Skin of body (tissue), 3 donors: ENCODE measurements at places on chromosomes 3 and 15. TPM values are rescaled to one million over a fixed set of nuclear protein-coding genes. Genes with fewer than 3 reads are reported as not detected.
A peak's percentile ranks its signal among the peaks of the same experiment; 100 is the strongest.

The EXOG gene
- total RNA-seq: 11.0 TPM

The USP4 gene
- total RNA-seq: 34.0 TPM

The LRRC34 gene
- total RNA-seq: 2.7 TPM

The CCDC54 gene
- not detected for total RNA-seq

The SEMA3G gene
- 16.2 TPM for total RNA-seq

DNA sequence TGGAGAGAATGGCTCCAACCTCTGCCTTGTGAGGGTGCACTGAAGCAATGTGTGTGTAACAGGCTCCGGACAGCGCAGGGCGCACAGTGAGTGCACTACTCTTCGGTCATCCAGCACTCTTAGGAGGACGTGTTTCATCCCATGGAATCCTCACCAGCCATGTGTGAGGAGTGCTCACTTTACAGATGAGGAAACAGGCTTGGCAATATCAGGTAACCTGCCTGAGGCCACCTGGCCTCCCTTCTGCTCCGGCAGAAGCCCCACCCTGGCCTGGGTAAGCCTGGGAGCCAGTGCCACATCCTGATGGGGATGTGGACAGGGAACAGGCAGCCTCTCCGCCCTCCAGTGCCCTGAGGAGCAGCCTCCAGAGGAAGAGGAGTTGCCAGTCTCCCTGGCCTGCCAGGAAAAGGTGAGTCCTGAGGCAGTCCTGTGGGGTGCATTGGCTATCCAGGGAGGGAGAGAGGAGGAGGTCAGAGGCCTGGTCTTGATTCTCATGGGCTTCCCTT is 39.4 kb upstream of the LIMD1 start:
- no peak for DNase-seq

DNA sequence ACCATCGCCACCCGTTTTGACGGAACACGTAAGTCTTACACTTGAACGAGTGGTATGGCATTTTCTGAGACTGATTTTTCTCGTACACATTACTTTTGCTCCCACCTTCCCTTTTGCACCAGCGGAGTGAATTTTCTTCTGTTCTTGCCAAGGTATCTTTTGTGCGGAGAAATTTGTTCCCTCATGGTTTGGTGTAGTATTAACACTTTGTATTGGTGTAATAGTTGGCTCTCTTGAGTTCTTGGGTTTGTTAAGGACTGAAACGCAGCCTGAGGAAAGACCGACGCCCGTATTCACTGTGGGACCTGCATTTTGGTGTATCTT is 420 bp downstream of the KCNH8 start:
- no peak for DNase-seq

GRCh38 chr3:14823910-14824629 is 5.3 kb downstream of the FGD5 start:
- DNase-seq: no peak

GRCh38 chr3:66014651-66015050 is 24.1 kb downstream of the MAGI1 start:
- no peak for DNase-seq

DNA sequence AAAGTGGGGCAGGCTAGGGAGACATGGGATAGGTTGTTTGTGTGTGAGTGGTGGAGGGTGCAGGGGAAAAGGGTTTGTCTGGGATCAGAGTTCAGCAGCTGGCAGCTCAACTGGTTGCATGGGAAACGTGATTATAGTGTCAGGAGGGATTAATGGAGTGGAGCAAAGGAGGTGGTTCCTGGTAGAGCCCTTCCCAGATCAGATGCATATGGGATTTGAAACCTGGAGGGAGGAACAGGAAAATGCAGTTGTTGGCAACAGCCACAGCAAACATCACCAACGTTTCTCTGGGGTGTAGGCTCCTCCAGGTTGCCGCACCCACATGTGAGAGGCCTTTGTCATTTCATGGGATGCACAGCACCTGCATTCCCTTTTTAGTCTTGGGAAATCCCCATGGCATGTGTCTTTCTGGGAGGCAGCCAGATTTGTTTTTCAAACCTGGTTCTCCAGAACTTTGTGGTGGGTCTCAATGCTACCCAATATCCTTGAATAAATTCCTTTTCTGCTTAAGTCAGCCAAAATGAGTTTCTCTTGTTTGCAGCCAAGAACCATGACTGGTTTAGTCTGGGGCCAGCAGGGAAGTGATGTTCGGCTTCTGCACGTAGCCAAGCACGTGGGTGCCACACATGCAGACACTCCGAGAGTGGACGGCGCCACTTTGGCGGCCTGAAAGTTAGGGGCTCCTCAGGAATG is 61.3 kb downstream of the BDH1 start:
- peak; percentile 30 for DNase-seq

GRCh38 chr15:40306908-40307307 is 827 bp downstream of the PLCB2 start:
- DNase-seq: no peak

DNA sequence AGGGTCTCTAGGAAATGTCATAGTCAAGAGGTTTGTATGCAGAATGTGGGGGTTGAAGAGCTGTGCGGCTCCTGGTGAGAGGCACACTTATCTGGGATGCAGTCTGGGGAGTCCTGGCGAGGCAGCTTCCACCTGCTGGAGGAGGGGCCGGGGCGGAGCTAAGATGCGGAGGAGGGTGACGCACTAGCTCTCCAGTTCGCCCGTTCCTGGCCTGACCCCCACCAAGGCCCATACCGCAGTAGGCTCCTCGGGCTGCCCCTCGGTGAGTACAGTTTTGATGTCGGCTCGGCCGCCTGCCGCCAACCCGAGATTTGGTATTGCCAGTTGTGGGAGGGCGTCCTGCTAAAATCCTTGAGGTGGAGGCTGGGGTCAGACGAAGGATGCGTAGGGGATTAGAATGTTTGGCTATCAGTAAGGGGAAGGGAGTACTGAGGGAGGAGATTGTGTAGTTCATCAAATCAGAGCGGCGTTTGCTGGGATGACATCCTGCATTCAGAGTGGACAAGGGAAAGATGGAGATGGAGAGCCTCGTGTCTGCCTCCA is at the start of gene SCG5:
SCG5 (plus strand) TSS at position 194 of the 543 bp plus-strand sequence. CDS start 1,883 bp downstream, outside the sequence.
- DNase-seq: peak; percentile 12

GRCh38 chr3:49199239-49199899 is 28.0 kb downstream of the KLHDC8B start:
- DNase-seq: peak; percentile 58

DNA sequence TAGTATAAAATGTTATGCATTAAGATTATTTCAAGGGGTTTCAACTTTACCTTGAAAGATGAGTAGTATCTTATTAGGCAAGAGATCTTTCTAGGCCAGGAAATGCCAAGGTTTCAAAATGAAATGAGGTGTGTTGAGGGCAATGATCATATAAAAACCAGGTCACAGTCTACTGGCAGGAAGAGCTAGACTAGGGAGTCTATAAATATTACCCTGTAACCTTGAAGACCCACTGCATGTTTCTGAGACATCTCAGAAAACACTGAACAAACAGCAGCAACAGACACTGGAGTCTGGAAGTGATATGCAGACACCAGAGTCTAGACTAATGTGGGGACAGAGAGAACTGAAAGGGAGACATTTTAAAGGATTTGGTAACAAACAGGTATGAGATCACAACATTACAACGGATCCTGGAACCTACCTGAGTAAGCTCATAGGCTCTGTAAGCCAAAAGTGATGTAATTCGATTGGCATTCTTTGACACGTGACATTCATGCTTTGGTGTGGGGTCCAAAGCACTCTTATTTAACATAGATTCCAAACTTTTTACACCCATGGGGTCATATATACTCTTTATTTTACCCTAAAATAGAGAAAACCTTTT is 15.0 kb downstream of the TASOR start:
- DNase-seq: no peak

DNA sequence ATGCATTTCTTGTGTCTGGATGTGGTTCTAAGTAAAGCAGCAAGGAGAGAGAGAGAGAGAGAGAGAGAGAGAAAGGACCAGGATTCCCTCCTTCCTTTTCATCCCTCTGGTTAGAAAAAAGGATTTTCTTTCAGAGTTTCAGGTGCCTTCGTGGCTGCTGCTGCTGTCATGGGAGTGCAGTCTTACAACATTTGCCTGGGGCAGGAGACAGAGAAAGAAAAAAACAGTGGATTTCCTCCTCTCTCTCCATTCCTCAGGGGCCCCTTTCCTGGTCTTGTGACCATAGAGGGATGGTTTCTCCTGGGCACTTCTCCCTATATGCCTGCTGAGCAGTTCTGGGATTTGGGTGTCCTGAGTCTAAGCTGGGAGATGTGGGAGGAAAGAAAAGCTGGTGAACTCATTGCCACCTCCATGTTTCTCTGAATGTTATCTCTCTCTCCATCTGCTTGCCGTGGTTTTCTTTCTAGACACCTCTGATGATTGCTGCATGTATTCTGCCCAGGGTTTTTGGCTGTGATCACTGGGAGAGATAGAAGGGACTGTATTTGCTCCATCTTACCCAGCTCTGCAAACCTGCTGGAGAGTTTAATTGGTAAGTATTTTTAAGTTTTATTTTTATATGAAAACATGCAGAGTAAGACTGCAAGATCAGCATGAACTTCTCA is 142.4 kb upstream of the RGMA start:
- no peak for DNase-seq
